ENCODE measurements at places on chromosomes 6 and 20.

- DNase-seq, result no peak
Measured at GRCh38 chr6:147717991-147718390, 209.5 kb downstream of the SAMD5 start.

DNA sequence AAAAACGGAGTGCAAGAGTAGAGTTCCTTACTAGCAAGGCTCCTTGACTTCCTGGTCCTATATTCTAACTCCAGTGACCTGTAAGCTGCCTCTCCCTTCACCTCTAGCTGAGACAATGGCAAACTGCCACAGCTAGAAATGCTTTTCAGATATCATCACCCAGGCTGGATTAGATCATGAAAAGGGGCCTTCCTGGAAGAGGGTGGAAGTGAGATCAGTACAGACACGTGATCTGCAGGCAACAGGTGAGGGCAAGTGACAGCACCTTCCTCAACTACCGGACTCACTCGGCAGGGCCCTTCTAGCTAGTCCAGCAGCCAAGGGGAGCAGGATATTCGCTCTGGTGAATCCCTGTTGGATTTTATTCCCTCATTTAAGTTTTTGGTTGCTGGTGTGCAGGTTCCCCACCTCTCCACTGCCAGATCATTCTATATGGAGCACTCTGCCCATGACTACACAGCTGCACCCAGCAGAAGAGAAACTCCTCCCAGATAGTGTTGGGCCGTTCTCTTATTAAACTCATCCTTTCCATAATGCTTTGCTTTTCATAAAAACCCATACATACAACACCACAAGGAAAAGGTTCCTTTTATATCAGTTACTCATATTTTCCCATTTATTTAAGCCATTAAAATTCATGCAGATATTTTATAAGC, 26.4 kb upstream of the FAM83C start:
- no peak for DNase-seq

DNA sequence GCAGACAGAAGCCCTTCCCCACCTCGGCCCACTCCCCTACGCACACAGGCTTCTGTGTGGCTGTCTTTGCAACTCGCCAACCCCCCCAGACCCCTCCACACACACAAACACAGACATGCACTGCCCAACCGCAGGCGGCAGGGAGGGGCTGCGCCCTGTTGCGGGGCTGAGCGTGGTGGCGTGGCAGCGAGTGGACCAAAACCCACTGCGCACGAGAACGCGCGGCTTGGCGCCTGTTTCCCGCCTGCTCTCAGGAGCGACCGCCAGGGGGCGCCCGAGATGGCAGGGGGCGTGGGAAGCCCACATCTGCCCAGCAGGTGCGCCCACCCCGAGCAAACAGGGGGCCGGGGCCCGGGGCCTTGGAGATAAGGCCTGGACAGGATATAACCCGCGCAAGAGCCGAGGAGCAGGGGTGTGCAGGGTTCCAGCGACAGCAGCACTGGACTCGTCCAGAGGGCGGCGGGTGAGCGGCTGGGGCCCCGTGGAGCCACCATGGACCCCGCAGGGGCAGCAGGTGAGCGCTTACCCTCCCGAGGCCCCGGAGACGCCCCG, at the start of gene RBPJL:
Gene RBPJL, plus strand, starts transcription at position 410 of the 552 bp plus-strand sequence. Its CDS starts 83 bp downstream, at position 493.
- DNase-seq, result no peak

DNA sequence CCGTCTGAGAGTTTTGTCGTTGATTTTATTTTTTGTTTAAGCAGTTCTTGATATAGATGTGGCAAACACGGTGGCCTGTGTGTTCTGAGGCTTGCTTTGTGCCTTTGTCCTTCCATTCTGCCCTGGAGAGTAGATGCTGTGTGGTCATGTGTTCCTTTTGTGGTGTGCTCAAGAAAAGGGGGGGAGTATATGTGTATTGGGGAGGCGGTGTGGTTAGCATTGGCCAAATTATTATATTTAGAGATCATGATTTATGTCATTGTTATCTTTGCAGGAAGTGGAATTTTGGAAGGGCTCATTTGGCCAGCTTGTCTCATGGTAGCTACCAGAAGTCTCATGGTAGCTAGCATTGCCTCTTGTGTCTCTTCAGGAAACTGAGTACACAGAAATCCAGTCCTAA, 16.4 kb downstream of the RREB1 start:
- DNase-seq, result no peak

- DNase-seq, result no peak
Measured at GRCh38 chr6:63677282-63677681, 41.7 kb downstream of the PHF3 start.

DNA sequence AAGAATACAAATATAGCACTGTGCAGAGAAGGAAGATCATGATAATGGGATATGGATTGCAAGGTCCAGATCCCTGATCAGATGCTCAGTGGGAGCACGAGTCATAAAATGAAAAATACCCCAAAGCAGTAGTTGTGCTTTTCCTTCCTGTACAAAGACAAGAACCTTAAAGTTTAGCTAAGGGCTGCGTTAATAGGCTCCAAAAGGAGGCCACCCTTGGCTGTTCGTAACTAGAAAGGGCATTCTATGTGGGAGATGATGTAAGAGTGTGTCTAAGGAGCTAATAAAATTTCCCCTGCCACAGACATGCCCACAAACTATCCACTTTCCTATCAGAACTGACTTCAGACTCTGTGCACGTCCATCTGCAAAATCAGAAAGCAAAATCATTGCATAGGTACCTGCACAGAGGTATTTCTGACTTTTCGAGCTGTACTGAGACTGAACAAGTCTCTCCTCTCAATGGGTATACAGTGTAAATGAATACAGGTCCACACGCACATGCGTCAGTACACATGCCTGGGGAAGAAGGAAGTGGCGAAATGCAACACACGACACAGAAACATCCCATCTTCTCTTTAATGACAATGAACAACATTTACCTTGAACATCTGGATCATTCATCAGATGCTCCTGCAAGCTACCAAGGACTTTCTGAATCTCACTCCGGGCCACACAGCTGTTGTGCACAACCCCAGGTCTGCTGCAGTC, 16.9 kb upstream of the ANKRD60 start:
- DNase-seq, result no peak

GRCh38 chr6:26575494-26575939, 21.2 kb upstream of the ABT1 start:
- DNase-seq, result no peak

DNA sequence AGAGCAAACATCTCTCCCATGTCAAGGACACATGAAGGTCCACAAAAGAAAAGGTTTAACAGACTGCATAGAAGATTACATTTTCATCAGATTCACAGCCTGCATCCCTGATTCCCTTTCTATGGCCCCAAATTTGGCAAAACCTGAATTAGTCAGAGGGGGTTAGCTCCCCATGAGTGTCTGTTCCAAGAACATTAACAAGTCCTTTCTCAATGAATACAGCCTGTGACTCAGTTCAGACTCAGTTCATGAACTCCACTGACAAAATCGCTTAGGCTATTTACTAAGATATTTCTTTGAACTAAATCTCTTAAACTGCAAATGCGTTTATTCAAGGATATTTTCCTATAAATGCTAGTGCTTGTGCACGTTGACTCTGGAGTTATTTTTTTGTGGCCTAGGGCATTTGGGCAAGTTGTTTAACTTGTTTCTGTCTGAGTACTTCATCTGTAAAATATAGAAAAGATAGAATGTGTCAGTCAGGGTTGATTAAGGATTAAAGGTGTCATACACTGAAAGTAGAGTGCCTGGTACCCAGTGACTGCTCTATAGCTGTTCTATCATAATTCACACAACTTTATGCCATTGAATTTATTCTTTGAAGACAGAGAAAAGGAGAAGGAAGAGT, 422.6 kb downstream of the HTR1B start:
- no peak for DNase-seq

GRCh38 chr6:151032034-151032433, 166.5 kb downstream of the MTHFD1L start:
- no peak for DNase-seq

DNA sequence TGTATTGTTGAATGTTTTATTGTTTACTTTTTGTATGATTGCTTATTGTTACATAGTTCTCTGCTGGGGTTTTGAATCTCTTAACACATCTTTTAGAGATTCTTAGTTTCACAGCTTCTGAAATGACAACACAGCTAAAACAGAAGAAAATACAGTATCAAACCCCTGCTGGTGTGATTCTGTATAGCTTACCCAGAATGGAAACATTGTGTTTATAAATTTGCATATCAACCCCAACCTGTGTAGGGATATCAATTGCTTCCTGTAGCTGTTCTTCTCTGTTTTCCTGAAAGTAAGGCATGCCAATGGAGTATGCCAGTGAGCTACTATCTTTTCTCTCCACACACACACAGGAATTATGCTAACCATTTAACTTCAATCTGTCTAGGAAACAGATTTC, 64.3 kb upstream of the ID4 start:
- no peak for DNase-seq

- no peak for DNase-seq
Measured at GRCh38 chr6:164102693-164103092, 688.2 kb downstream of the QKI start.

DNA sequence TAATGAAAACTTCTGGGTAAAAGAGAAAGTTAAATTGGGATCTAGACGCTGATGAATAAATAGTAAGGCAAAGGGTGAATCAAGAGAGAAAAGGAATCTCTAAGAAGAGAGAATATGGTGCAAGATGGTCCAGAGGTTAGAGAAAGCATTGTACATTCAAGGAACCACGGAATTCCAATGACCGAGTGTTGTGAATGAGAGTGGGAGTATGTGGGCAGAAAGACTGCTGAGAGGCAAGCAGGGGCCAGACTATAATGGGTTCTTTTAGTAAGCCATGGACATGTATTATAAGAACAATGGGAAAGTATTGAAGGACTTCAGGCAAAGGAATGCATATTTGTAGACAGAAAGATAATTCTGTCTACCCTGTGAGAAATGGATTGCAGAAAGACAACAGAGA, 45.2 kb downstream of the SPTLC3 start:
- DNase-seq, result no peak

DNA sequence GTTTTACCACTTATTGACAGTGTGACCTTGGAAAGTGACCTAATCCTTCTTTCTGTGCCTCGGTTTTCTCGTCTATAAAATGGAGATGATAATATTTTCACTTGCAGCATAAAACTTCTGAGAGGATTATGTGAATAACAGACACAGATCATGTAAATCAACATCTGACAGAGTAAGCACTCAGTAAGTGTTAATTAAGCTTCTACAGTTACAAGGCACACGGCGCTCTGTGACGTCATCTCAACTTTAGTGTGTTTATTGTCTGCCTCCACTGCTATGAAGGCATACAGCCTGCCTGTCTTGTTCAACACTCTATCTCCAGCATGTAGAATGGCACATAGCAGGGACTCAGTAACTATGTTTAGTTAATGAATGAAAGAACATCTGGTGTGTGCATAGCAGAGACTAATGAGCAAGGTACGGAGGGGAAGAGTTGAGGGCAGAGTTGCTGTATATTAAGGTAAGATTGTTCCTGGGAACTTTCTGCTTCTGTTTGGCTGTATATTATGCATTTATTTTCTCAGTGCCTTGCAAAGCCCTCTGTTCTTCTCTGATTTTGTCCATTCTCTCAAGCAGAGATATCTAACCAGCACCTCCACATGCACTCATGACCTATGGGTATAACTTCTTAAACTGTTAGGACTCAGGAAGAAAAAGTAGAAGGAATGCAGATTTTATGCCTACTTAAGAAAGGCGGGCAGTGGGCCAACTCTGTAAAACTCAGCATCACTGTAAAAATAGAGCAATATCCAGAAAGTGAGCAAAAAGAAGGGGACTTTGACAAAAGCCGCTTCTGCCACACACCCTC, 66.4 kb upstream of the STMND1 start:
- no peak for DNase-seq

- no peak for DNase-seq
Measured at GRCh38 chr6:93523365-93523764, 104.0 kb upstream of the EPHA7 start.

GRCh38 chr6:50966986-50967385, 148.3 kb downstream of the TFAP2B start:
- DNase-seq, result no peak

GRCh38 chr6:40845553-40845952, 193.5 kb downstream of the UNC5CL start:
- DNase-seq, result no peak

DNA sequence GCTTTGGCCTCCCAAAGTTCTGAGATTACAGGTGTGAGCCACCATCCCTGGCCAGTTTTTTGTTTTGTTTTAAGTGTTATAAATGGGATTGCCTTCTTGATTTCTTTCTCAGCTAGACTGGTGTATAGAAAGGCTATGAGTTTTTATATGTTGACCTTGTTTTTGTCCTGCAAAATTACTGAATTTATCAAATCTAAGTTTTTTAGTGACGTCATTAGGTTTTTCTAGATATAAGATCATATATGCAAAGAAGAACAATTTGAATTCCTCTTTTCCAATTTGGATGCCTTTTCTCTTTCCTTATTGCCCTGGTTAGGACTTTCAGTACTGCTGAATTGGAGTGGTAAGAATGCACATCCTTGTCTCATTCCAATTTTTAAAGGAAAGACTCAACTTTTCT, 81.3 kb upstream of the MOCS1 start:
- no peak for DNase-seq

DNA sequence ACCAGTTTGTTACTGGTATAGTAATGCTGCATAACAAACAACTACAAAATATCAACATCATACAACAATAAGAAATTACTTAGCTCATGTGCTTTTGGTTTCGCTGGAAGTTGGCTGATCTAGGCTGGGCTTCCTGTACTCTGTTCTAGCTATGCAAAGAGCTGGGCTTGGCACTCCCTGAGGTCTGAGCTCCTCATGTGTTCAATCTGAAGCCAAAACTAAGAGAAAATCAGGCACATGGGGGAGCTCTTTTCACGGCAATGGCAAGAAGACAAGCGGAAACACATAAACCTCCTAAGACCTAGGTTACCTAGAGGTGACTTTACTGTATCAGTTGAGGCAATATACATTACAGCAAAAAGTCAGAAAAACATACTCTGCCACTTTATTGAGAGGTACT, 574.2 kb downstream of the KHDRBS2 start:
- DNase-seq, result no peak

DNA sequence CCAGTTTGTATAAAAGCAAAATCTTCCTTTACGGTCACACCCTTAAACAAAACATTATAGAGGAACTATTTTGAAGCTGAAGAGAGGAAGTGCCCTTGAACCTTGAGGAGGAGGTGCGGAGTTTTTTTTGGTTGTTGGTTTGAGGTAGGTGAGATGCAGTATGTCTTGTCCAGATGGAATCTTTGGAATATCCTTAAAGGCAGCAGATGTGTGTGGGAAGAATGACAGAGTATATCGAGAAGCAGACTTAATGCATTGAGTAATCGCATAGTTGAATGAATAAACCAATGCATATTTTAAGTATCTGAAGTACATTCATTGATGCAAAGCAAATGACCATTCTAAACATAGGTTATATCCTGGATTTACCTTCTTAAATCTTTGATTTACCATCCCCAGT, 49.9 kb downstream of the AIG1 start:
- DNase-seq, result no peak
